ENCODE measurements at places on chromosomes 3 and 15.
A peak's percentile ranks its signal among the peaks of the same experiment; 100 is the strongest.

- DNase-seq, result no peak
Measured at GRCh38 chr15:74548241-74548640, 7.2 kb downstream of the ARID3B start.

DNA sequence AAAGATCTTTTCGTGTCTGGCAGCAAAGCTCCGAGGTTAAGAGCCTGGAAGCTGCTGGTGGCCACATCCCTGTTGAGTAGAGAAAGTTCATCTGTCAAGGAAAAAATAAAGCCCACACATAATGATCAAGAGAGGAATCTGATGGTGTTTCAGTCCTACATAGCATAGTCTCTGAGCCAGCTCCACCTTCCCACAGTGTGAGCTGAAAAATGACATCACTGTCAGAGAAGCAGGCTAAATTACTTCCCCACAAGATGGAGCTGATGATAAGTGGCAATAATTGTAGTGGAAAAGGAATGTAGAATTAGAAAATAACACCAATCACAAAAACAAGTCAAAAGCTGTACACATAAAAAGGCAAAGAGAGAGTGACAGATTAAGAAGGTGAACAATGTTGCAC, 84.5 kb downstream of the AQP9 start:
- no peak for DNase-seq

DNA sequence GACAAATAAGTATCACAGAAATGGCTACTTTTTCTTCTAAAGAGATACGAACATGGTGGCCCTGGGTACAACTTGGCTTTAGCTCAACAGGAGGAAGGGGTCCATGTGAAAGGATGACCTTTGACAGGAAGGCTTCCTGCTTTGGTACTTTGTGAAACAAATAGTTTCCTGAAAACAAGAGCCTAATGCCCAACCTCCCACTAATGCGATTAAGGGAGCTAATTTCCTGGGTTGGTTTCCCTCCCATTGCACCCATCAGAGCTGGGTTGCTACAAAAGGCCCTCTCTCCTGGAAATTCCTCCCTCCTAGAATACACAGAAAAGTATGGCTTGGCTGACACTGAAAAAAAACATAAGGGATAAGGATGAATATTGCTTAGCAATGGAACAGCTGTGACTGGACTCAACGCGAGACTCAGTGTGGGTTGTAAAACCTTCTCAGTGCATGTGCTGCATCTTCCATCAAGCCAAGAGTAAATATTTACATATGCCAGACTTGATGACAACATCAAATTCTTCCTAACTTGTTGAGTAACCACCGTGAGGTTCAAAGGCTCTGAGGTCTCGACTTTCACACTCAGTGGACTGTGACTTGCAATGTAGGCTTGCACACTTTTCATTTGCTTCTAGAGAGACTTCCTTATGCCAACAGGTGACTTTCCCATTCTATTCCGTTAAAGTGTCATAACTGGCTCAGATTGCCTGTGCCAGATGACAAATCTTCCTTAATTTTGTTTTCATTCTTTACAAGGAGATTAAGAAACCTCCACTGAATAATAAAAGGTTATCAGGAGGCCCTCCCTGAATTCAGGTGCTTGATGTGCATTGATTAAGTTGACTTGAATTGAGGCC, 60.1 kb downstream of the ADAMTS9 start:
- DNase-seq, result no peak

- DNase-seq, result no peak
Measured at GRCh38 chr3:126922466-126922865, 60.4 kb upstream of the PLXNA1 start.

DNA sequence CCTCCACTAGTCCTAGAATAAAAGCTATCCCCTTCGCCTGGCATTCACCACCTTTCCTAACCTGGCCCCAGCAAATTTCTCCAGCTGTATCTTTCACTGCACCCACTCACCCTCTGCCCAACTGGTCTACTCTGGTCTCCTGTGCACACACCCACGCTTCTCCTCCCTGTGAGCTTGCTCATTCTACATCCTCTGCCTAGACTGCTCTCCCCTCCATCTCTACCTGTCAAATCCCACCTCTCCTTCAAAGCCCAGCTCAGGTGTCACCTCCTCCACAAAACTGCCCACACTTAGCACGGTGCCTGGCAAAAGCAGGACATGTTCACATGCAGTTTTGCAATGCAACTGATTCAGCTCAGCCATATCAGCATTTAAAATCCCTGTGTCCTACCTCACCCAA, 45.8 kb upstream of the NTRK3 start:
- no peak for DNase-seq

GRCh38 chr15:40296561-40297230, 11.0 kb downstream of the PLCB2 start:
- DNase-seq, result no peak

GRCh38 chr15:65818927-65819562, 27.0 kb upstream of the DENND4A start:
- DNase-seq, result peak; percentile 87

GRCh38 chr3:154310840-154311239, 13.4 kb downstream of the DHX36 start:
- DNase-seq, result no peak

DNA sequence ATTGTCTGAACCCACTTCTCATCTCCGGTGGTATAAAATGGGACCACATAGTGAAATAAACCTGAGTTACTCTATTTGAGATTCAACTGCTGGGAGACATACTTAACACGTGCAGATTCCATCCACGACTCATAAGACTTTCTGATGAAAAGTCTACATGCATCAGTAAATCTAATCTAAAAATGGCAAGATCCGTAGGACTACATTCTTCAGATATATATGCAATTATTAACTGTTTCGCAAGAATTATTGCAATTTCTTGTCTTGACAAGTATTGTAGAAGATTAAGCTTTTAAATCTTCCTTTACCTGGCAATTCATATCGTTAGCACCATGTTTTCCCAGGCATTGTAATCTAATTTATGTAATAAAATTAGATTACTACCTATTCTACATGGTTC, 718.7 kb upstream of the CBLB start:
- DNase-seq, result no peak

GRCh38 chr3:30042274-30042859, 564.0 kb upstream of the TGFBR2 start:
- DNase-seq, result peak; percentile 54

DNA sequence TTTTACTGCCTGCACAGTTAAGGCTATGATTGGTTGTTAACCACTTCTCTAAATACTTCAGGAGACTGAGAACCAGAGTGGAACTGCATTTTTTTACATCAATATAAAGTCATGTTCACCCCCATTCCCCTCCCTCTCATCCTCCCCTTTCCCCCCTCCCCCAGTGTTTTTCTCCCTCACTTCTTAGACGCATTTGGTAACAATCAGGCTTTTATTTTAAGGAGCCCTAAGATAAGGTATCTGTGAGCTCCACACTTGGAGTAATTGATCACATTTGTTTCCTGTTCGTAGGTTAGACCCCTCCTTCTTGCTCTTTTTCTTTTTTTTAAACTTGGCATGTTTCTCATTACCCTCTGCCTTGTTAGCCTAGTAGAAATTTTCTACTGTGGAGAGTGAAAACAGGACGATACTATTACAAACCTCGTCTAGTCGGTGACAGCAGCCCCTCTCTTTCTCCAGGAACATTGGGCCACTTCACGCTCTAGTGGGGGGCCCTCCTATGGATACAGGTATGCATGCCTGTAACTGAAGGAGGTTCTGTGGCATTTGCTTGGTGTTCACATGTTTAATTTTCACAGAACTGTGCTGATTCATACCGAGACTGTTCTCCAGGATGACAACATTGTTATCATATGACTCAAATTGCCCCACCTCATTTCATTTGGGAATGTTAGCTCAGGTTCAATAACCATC, 314.4 kb downstream of the MECOM start:
- no peak for DNase-seq

DNA sequence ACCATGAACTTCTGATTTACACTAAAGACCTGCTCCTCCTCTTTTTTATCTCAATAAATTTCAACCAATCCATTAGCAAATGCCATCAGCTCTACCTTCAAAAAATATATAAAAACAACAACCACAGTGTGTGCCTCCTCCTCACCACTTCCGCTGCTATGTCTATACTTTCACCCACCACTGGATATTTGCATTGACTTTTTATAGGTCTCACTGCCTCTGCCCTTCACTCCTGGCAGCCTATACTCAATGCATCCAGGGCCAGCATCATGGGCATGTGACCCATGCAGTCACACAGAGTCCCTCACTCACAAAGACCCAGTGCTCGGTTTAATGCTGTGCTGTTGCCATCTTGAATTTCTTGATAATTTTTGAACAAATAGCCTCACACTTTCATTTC, 53.5 kb upstream of the CCDC54 start:
- DNase-seq, result no peak

- DNase-seq, result no peak
Measured at GRCh38 chr3:179463319-179463718, 12.0 kb upstream of the GNB4 start.

- DNase-seq, result no peak
Measured at GRCh38 chr15:93583968-93584367, 495.0 kb upstream of the RGMA start.

- peak; percentile 20 for DNase-seq
Measured at GRCh38 chr15:90780916-90781315, 63.8 kb downstream of the BLM start.

- no peak for DNase-seq
Measured at GRCh38 chr3:136914739-136915138, 43.0 kb upstream of the IL20RB start.

DNA sequence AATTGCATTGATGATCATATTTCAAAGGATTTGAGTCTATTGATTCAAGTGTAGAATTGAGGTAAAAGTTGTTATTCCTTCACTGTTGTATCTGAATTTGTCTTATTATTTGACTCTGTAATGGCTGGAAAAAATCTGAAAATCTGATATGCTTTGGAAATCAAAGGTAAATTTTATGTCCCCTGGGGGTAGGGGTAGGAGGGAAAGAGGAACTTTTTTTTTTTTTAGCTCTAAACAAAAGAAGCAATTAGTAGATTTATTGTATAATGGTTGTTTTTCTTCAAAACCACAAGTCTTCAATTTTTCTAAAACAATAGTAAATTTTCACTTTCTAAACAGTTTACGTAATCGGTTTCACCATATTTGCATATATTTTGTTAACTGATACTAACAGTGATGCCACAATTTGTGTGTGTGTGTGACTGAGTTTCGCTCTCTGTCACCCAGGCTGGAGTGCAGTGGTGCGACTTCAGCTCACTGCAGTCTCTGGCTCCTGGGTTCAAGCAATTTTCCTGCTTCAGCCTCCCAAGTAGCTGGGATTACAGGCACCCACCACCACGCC, 91.7 kb upstream of the GOLGA6L4 start:
- no peak for DNase-seq

DNA sequence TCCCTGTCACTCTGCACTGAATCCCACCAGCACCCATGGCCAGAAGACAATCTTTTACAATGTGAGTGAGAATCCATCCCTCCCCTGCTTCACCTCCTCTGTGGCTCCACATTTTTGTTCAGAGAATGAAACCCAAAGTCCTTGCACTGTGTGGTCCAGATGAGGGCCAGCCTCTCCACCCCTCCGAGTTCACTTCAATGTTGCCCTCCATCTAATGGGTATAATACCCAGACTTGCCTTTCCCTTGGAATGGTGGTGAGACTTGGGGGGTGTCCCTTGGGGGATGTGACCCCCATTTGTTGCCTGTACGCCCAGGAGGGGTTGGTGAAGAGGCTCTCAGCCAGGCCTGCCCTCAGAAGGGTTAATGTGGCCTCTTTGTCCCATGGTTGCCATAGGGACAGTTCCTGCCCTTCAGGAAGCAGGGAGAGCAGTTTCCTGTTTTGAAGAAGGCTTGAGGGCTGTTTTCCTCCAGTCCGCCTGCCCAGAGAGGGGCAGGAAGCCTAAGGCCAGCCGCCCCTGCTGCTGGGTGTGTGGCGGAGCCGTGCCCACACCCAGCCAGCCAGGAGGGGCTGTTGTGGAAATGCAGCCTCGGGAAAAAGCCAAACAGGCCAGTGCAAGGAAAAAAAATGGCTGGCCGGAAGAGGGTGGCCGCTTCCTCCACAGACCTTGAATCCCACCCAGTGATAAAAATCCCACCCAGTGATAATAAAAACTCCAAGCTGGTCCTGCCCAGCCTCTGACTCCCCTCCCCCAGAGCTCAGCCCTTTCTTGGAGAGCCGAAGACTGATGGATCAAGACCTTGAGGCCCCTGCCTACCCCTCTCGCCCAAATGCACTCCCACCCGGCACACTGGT, 14.6 kb upstream of the FGD5 start:
- DNase-seq, result no peak

DNA sequence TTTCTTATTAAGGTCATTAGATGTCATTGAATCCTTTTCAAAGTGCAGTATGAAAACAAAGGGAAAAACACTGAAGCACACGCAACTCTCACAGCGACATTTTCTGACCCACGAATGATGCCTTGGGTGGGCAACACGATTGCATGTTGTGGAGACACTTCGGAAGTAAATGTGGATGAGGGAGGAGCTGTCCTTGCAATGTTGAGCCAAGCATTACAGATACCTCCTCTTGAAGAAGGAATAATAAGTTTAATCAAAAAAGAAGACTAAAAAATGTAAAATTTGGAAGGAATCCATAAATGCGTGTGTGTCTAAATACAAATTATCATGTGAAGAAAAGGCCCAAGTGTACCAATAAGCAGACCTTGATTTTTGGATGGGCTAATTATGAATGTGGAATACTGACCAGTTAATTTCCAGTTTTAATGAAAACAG, 16.9 kb downstream of the THBS1 start:
- DNase-seq, result no peak

- DNase-seq, result no peak
Measured at GRCh38 chr3:62843508-62843907, 31.7 kb downstream of the CADPS start.

DNA sequence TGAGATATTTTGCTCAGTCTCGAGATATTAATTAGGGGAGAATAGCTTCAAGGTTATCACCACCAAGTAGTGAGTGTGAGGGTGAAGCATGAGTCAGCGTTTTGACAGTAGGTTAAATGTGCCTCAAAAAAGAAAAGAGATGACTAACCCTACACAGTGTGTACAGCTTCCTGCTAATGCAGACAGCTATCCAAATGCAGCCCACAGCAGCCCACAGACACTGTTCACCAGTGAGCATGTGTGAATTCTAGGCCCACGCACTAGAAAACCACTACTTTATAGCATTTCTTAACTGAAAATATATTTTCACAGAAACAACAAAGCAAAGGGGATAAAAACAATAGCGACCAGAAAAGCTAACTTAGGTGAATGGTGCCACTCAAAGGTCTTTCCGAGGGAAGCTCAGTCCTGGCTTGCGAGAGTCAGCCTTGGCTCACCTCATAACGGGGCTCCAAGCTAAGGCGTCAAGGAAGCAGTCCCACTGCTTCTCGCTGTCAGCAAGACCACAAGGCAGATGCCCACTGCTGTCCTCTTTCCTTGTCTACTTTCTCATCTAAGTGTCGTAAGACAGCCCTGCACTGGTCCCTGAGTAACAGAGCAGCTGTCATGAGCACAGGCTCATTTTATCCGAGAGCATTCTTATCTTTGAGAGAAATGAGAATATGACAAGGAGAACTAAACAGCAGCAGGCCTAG, 47.6 kb downstream of the TXNRD3 start:
- DNase-seq, result peak; percentile 11

- DNase-seq, result no peak
Measured at GRCh38 chr15:49530092-49530491, 90.5 kb downstream of the FAM227B start.

- DNase-seq, result no peak
Measured at GRCh38 chr15:90008607-90009006, 7.5 kb downstream of the ZNF710 start.
